ENCODE measurements at places on chromosomes 16 and 17.

- no peak for DNase-seq
These were observed 79.3 kb downstream of the EMP2 start for GRCh38 chr16:10501016-10501607.

- no peak for DNase-seq
These were observed 4.4 kb upstream of the WFIKKN2 start for GRCh38 chr17:50830994-50831393.

GRCh38 chr17:40470932-40471828 lies 27.9 kb downstream of the IGFBP4 start:
- no peak for DNase-seq

DNA sequence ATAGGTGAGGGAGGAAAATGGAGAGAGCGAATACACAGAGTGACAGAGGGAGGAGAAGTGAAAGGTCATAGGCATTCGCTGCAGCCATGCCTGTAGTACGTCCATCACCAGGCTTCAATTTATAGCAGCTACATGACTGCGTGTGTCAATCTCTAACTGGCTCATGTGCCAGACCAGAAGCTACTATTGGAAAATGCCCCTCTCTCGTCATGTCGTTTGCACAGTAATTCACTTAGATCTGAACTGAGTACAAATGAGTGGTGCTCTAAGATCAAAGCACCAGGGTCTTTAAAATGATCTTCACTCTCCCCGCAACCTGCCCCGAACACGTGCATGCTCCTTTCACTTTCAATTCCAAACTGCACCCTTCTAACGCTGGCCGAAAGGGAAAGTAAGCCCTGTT lies 51.3 kb downstream of the ADCY9 start:
- no peak for DNase-seq

DNA sequence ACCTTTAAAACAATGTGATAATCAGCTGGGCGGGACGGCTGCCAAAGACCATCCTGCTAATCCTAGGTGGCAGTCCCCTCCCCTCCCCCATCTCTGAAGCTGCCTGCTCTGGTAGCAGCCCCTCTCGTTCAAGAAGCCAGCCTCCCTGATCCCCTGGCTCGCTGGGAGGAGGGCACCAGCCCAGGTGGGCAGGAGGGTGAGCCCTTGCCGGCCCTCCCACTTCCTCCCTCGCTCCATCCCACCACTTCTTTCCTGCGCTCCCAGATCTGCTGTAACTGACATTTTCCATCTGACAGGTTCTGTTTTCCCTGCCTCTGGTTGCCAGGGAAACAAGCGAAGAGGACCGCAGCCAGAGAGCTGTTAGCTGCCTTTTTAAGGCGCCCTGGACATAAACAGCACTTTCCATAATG lies 155.7 kb upstream of the TNRC6C start:
- peak; percentile 70 for DNase-seq

GRCh38 chr17:52536489-52536888 lies 378.0 kb upstream of the CA10 start:
- DNase-seq, result no peak

GRCh38 chr16:26050472-26050871 lies 358.7 kb downstream of the HS3ST4 start:
- DNase-seq, result no peak

GRCh38 chr17:81120149-81120484 lies 45.2 kb upstream of the PVALEF start:
- no peak for DNase-seq

DNA sequence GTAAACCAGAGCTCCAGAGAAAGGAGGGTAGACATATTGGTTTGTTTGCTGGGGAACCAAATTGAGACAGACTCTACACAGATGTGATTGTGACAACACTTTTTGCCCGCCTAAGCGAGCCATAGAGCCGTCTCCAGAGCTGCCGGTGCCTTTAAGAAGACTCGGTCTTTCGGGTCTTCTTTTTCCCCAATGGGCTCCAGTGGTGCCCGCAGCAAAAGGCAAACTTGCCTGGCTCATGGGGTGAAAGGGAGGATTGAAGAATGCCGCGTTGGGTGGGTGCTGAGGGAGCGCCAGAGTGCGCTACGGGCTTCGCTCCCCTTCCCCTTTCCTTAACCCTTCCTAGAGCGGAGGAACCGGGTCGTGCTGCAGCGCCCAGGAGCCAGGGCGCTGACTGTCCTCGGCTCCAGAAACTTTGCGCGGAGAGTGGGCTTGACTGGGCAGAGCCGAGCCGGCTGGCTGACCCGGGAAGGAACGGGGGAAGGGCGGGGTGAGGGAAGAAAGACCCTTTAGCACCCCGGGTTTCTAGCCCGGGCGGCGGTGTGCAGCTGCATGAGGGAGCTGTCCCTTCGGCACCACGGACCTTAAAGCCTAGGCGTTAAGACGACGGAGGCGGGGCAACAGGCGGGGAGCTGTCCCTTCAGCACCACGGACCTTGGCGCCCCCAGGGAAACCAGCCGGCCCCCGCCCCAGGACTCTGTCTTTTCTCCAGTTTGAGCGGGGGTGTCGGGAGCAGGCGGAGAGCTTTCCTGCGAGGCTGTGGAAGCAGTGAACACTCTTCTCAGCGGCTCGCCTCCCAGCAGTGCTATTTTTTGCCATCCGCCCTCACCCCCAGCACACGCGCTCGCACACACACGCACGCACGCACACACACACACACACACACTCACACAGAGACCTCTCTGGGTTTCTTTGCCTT lies at the start of gene CACNG3:
TSS of gene CACNG3 (plus strand) at position 880 of the 916 bp plus-strand sequence. CDS start 420 bp downstream, outside the sequence.
- DNase-seq, result no peak

DNA sequence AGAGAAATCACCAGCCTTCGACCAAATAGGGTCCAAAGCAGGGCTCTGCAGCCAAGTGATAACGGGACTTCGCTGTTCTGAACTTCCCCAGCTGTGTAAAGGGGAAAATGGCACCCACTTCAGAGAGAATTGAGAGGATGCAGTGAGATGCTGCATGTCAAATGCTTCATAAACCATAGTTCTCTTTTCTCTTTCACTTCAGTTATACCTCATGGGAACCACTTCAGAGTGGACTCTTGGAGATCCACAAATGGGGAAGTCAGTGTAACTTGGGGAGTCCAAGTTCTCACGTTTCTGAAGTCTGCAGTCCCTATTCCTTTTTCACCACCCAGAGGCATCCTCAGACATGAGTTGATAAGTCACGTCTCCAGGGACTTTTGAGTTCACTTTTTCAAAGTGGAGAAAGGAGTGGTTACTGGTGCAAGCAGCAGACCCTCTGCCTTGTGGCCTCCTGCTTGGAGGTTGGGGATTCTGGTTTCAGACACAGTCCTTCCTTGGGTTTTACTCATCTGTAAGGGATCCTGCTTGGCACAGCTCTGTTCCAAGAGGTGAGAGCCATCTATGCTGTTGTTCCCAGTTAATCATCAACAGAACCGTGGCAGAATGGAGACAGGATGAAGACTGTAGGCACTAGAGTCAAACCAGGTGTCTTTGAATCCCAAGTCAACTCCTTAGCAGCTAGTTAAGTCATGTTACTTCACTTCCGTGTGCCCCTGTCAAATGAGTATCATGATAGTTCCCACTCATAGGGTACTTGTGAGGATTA lies 123.4 kb upstream of the NOL11 start:
- no peak for DNase-seq

DNA sequence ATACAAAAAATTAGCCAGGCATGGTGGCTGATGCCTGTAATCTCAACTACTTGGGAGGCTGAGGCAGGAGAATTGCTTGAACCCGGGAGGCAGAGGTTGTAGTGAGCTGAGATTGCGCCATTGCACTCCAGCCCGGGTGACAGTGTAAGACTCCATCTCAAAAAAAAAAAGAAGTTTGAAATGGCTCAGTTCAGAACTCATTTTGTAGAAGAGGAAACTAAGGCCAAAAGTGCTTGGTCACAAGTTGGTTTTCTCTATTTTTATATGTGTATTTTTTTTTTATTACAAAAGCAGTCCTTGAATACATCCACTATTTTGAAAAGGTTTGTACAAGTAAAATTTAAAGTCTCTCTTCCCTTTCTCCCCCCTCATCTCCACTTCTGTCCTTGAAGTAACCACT lies 5.5 kb downstream of the TAC4 start:
- no peak for DNase-seq

DNA sequence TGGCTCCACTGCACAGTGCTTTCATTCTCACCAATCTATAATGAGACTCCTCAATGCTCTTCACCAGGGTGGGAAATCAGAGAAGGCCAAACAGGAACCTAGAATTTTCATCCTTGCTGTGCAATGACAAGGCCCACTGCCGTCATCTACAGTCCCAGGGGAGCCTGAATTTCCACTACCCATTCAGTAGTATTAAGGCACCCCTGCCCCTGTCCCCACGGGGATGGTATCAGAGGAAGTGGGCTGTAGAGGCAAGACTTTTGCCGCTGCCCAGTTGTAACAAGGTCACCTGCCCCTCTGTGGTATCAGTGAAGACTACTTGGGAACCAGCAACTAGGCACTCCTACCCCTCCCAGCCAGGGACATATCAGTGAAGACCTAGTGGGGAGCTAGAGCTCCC lies 104.5 kb downstream of the C16orf78 start:
- DNase-seq, result no peak

DNA sequence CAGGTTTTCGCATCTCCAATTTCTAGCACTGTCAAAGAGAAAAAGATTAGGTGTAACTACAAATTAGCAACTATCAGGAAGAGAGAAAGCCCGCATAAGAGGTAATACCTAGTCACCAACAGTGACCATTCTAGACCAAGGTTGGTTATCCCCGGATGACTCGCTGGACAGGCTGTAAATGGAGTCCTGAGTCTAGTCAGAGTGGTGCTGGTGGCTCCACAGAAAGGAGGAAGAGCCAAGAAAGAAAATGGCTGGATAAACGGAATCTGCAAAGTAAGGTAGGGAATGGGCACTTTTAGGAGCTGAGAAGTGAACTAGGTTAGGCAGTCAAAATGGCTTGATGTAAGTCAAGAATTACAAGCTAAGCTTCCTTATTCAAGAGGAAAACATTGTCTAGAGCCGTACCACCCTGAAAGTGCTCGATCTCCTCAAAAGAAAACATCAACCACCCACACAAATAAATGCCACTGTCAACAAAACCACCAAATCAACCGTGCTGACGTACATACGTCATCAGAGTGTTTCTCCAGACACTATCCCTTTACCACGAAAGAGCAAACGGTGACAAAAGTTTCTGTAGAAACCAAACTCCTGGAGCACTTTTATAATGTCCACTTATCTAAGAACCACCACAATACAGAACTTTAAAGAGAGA lies 2.2 kb downstream of the GSPT1 start:
- no peak for DNase-seq

- no peak for DNase-seq
These were observed 6.4 kb downstream of the LRRC3C start for GRCh38 chr17:39933912-39934311.

- no peak for DNase-seq
These were observed 58.2 kb upstream of the RPH3AL start for GRCh38 chr17:410543-411401.

GRCh38 chr16:81782236-81782635 lies 3.1 kb downstream of the PLCG2 start:
- DNase-seq, result no peak

- no peak for DNase-seq
These were observed 488.9 kb downstream of the CDH13 start for GRCh38 chr16:83115491-83116232.

DNA sequence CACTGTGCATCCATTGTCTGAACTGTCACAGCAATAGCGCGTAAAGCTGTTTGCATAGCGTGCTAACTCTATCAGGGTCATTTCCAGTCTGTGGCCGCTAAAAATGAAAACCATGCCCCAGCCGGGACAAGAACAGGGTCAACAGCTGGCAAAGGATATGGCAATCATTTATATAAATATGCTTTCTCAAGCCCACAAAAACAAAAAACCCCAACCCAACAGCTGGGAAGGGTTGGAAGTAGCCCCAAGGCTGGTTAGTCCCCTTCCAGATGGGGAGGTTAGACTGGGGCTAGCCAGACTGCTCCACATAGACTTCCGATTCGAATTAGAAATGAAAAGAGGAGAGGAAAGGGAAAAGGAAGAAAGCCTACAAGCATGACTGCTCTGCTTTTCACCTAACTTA lies 203.3 kb upstream of the TBX2 start:
- DNase-seq, result no peak

- DNase-seq, result no peak
These were observed 1.1 kb downstream of the MLYCD start for GRCh38 chr16:83899978-83900377.

- DNase-seq, result no peak
These were observed 248.9 kb upstream of the TNRC6C start for GRCh38 chr17:77709594-77709993.

DNA sequence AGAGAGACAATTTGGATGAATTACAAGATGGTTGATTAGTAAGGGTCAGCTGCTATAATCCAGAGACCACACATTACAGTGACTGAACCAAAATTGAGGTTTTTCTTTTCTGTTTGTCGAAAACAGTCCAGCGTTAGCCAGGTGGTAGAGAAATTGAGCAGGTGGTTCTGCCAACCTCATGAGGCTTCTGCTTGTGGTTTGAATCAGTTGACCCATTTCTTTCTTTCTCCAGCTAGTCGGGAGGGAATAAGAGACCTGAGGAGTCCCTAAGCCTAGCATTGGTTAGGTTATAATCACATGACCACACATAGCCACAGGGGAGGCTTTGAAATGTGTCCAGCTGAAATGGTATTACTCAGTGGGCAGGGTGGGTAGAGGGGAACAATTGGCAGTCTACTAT lies 504.6 kb downstream of the HS3ST4 start:
- no peak for DNase-seq

- no peak for DNase-seq
These were observed 25.2 kb upstream of the CRISPLD2 start for GRCh38 chr16:84794626-84795025.

DNA sequence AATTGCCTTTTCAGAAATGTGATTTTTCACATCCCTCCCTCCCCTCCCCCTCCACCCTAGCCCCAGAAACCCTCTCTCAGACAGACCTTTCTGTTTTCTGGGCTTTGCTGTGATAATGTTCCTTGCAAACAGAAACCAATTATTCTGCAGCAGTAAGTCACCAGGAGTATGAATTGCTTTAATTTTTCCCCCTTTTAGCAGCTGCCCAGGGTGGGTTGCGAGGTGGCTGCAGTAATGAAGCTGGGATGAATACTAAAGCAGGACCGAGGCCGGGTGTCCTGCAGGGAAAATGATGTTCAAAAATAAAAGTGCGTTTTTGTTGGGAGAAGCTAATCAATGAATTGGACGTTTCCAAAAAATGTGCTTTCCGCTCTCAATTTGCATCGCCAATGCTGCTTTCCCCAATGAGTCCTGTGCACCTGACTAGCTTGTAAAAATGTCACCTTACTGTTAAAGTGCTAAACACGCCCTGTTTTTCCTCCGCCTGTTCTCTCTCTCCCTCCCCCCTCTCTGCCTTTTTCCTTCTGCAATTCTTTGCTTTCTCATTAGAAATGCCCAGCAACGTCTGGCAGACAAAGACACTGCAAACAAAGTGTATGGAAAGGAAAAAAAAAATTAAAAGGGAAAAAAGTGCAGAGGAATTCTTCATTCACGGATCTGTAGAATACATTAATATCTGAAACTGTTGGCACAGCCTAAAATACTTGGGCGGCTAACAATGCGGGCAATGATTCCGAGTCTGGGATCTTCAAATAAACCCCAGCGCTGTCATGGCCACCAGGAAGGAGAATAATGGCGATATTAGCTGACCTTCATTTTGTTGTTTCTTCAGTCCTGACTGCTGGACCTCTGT lies 244.1 kb downstream of the STX8 start:
- DNase-seq, result no peak

GRCh38 chr17:59607061-59607460 lies 12.6 kb upstream of the CLTC start:
- DNase-seq, result no peak

- no peak for DNase-seq
These were observed 3.2 kb upstream of the FOXL1 start for GRCh38 chr16:86575095-86575685.

Data from COR-L47 (cell line).